Osteoblast (primary cell): ENCODE measurements at places on chromosomes 7 and 10. TPM values are rescaled to one million over a fixed set of nuclear protein-coding genes. Genes with fewer than 3 reads are reported as not detected.

DCLRE1C gene
- 16.3 and 17.7 TPM in 2 replicates for total RNA-seq

OR2A1 gene
- 0.29 and 0.36 TPM in 2 replicates for total RNA-seq

DNA sequence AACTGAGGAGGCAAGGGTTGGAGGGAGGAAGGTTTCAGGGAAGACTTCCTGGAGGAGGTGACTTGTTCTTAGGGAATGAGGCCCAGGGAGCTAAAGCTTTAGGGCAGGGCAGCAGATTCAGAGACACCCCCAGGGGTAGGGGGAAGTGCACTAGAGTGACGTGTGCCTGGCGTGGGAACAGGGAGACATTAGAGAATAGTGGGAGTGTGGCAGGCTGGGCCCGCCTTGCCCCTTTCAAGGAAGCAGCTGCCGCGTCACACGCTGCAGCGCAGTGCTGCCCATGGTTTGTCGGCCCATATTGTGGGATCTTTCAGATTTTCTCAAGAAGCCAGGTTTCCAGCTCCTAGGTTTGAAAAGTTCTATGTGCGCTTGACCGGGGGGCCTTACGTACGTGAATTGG is 139.4 kb downstream of the LHPP start:
- no peaks in the 10 kb centered on the region for H3K36me3 ChIP-seq
- H3K4me3 ChIP-seq = no peak overlapping the region
- no peaks in the 10 kb centered on the region for H3K27me3 ChIP-seq
- H3K4me1 ChIP-seq = no peaks in the 10 kb centered on the region
- DNase-seq = peak; percentile 71
- no peak overlapping the region for H3K27ac ChIP-seq

DNA sequence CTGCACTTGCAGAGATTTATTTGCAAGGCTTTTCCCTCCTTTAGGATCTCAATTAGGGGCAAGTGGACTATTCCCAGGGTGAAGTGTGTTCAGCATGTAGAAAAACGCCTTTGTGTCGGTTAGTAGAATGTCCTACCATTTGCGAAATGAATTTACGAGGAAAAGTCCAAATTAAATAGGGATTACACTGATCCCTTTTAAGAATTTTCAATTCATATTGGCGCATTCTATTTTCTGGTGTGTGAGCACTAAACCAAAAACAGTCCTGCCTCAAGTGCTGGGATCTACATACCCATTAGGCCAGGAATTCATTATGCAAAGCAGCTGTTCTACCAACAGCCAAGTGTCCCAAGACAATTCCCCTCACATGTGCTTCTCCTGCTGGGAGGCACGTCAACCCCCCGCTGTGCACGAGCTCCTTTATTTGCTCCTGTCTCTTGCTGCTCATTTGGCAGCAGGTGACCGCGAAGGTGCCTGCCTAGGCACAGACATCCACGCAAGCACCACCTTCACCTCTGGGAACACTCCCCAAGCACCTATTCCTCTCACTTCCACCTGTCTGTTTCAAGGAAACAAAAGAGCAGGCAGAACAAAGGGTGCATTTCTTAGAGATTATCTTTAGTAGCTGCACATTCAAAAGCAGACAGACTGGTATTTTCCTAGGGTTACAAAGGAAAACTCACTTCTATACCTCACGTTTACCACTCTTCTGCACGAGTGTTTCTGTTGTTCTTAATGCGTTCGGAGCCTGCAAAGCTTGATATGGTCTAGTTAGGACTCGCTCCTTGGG is 134.6 kb upstream of the FGFR2 start:
- no peak overlapping the region for H3K4me3 ChIP-seq
- peaks cover 3% of the 10 kb centered on the region for H3K27me3 ChIP-seq
- no peaks in the 10 kb centered on the region for H3K4me1 ChIP-seq
- no peak overlapping the region for H3K27ac ChIP-seq
- DNase-seq = peak; percentile 42

DNA sequence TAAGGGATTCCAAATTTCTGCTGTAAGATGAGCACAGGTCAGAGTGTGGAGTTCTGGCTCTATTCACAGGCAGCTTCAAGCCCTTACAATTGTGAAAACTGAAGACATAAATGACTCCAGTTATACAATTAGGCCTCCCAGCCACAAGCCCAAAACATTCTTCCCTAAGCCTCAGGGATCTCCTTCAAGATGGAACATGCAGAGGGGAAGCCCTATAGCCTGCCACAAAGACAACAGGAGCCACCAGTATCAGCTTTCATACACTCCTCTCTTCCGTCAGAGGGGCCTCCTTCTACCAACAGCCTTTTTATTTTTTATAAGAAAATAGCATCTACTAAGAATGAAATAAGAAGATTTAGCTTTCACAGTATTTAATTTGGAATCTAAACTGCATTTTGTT is 46.5 kb downstream of the DLD start:
- DNase-seq = no peak
- H3K27me3 ChIP-seq = no peaks in the 10 kb centered on the region
- H3K4me3 ChIP-seq = no peak overlapping the region
- H3K36me3 ChIP-seq = peaks cover 76% of the 10 kb centered on the region

GRCh38 chr10:88838766-88839350 is 12.8 kb downstream of the ANKRD22 start:
- no peak overlapping the region for H3K27ac ChIP-seq
- no peaks in the 10 kb centered on the region for H3K27me3 ChIP-seq
- H3K4me1 ChIP-seq = no peaks in the 10 kb centered on the region
- H3K36me3 ChIP-seq = no peaks in the 10 kb centered on the region
- DNase-seq = no peak
- no peak overlapping the region for H3K4me3 ChIP-seq

PDIA4 gene
- 216 and 220 TPM in 2 replicates for total RNA-seq

DNA sequence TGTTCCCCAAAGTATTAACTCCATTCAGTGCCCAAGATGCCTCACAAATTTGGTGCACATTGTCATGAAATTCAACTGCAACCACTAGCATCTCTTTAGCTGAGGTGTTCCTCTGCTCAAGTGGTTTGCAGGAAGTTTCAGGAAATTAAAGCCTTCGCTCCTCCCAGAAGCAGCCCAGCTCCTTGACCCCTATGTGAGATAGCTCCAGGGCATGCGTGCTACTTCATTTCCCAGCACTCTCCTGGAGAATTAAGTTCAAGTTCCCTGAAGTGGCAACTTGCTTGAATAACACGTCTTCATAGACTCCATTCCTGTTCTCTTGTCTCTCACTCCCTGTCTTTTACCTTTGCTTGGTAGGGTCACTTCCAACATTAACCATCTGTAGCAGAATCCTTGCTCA is 750.3 kb downstream of the REEP3 start:
- no peaks in the 10 kb centered on the region for H3K4me1 ChIP-seq
- DNase-seq = no peak
- H3K4me3 ChIP-seq = no peak overlapping the region
- H3K36me3 ChIP-seq = no peaks in the 10 kb centered on the region
- no peak overlapping the region for H3K27ac ChIP-seq

LBX1 gene
- not detected in 2 replicates for total RNA-seq

DNA sequence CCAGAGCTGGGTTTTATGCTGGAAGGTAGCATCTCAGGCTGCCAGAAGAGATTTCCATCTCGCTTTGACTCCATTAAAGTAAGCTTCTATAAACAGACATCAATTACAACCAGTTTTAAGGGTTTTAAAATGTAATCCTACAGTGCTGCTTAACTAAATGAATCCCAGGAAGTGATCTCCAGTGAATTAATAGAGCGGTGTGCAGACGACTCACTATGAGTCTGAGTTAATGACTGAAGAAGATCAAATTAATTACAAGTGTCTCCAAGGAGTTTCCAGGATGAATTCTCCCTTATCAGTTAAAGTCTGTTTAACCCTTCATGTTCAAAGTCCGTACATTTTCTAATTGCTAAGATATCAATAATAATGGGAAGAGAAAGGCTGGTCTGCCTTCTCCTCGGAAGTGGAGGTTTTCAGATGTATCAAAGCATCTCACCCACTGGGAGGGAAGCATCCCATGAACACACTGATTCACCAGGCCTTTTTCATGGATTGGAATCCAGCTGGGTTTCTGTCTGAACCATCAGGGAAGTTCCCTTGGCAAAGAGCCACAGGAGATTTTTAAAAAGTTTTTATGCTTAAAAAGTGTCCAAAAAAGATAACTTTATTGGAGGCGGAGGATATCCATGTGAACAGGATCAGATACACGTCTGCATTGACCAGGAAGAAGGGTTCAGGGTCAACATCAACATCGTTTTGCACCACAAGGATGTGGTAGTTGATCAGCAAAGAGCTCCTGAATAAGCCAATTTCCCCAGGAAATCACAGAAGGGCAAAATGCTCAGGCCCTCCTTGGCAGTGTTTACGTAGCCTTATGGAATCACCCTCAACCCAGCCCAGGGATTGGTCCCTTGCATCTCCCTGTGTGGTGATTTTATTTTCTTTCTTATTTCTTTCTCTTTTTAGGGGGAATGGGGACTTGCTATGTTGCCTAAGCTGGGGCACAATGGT is 288.2 kb downstream of the POU6F2 start:
- no peak overlapping the region for H3K27ac ChIP-seq
- no peaks in the 10 kb centered on the region for H3K36me3 ChIP-seq
- no peaks in the 10 kb centered on the region for H3K27me3 ChIP-seq
- no peaks in the 10 kb centered on the region for H3K4me1 ChIP-seq
- DNase-seq = no peak

DNA sequence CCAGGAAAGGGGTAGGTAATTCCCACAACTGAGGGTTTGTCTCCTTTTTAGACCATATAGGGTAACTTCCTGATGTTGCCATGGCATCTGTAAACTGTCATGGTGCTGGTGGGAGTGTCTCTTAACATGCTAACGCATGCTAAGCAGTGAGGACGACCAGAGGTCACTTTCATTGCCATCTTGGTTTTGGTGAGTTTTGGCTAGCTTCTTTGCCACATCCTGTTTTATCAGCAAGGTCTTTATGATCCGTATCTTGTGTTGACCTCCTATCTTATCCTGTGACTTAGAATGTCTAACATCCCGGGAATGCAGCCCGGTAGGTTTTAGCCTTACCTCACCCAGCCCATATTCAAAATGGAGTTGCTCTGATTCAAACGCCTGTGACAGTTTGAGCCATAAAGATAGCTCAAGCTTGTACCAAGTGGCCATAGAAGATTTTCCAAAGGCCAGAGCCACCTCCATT is 176.0 kb upstream of the NAMPT start:
- DNase-seq = no peak
- H3K27me3 ChIP-seq = no peaks in the 10 kb centered on the region
- H3K36me3 ChIP-seq = no peaks in the 10 kb centered on the region
- H3K27ac ChIP-seq = no peak overlapping the region
- no peaks in the 10 kb centered on the region for H3K4me1 ChIP-seq

HMX2 gene
- not detected in 2 replicates for total RNA-seq

SPDYE2B gene
- total RNA-seq = not detected in 2 replicates

GRCh38 chr7:137882261-137882668 is 35.5 kb upstream of the DGKI start:
- H3K36me3 ChIP-seq = peaks cover 73% of the 10 kb centered on the region
- peak overlapping the region; percentile 99 for H3K27ac ChIP-seq
- peaks cover 76% of the 10 kb centered on the region for H3K4me1 ChIP-seq
- DNase-seq = peak; percentile 95
- H3K27me3 ChIP-seq = no peaks in the 10 kb centered on the region

PON2 gene
- total RNA-seq = 77.8 and 79.3 TPM in 2 replicates

GRCh38 chr10:113161066-113161465 is 211.0 kb downstream of the TCF7L2 start:
- H3K36me3 ChIP-seq = peaks cover 14% of the 10 kb centered on the region
- no peak for DNase-seq
- no peaks in the 10 kb centered on the region for H3K4me1 ChIP-seq
- no peak overlapping the region for H3K4me3 ChIP-seq

DNA sequence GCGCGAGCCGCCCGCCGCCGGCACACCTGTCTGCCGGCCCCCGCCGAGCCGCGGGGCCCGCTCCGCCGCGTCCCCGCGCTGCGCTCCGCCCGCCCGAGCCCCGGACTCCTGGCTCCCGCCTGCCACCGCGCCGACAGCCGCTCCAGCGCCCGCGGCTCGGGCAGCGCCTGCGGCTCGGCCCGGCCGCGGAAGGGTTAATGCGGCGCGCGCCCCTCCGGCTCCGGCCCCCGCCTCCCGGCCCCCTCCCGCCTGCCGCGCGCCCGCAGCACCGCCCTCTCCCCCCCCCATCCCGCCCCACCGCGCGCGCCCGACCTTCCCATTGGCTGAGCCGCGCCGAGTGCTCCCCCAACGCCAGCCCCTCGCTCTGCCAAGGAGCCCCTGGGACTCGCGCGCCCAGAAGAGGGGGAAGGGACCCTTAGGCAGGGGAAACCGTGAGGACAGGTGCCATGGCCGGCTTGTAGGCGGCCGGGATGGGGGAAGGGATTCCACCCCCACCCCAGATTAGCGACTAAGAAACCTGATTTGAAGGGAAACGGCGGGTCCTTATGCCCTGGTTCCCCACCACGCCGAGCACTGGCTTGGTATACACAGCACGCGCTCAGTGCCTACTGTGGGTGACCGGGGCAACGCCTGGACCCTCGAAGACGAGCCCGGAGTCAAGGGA is at the start of gene KCNH2:
KCNH2 (minus strand) TSS at position 196 of the 664 bp plus-strand sequence. CDS start 408 bp downstream, outside the sequence.
- no peak for DNase-seq
- no peak within 1 kb of the TSS for H3K27ac ChIP-seq
- no peak within 1 kb of the TSS for H3K4me3 ChIP-seq
- no peaks in the 10 kb centered on the region for H3K4me1 ChIP-seq
- no peaks in the 10 kb centered on the region for H3K36me3 ChIP-seq

- H3K27ac ChIP-seq = no peak overlapping the region
- no peaks in the 10 kb centered on the region for H3K27me3 ChIP-seq
- no peak overlapping the region for H3K4me3 ChIP-seq
- peaks cover 11% of the 10 kb centered on the region for H3K4me1 ChIP-seq
Observed at GRCh38 chr7:82018226-82018625, 248.4 kb upstream of the HGF start.

DNA sequence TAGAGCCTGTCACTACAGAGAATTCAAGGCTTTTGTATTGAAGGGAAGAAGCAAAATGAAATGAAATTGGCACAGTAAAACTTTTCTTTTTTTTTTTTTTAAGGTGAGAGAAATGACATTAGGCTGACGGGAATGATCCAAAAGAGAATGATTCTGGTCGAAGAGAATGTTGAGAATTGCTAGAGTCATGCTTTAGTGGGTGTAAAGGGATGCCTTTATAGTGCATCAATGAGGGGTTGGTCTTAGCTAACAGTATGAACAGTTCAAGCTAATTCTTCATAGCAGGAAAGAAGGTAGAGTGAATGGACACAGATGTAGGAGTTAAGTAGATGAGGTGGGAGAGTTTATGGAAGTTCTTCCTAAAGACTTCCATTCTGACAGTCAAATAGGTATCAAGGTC is 32.3 kb upstream of the LSM8 start:
- no peak for DNase-seq
- H3K36me3 ChIP-seq = no peaks in the 10 kb centered on the region
- H3K27ac ChIP-seq = no peak overlapping the region
- peaks cover 6% of the 10 kb centered on the region for H3K4me1 ChIP-seq
- H3K27me3 ChIP-seq = no peaks in the 10 kb centered on the region
